ENCODE measurements at places on chromosomes 5 and 9.
A peak's percentile ranks its signal among the peaks of the same experiment; 100 is the strongest.

DNA sequence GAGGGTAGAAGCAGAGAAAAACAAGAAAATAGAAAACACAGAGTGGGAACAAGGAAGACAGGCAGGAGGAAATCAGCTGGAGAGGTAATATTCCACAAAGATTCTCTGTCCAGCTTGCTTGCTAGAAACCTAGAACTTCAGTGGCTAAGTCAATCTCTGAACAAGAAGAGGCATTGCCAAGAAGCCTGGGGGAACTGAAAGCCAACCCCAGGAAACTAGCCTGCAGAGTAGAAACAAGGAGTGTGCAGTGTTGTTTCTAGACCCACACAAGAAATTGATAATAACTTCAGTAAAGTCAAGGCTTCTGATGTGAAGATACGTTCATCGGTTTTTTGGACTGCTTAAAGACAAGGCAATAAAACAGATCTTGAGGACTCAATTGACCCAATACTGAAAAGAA is 234.5 kb upstream of the MAP3K1 start:
- DNase-seq = no peak

DNA sequence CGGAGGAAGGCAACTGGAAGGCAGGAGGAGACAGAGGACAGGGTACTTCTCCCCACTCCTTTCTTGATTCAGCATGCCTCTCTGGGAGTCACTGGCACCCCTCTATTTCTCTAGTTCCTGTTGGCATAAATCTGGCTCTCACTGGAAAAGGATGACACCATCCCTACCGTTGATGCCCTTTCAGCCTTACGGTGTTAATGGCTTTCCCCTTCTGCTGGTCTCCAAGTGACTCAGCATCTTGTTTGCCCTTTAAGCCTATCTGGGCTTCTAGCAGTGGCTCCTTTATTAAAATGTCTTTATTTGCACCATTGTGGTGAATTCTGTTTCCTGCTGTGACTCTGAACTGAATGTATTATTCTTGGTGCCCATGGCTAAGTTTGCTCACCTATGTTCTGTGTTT is 227.3 kb upstream of the GLRA1 start:
- no peak for DNase-seq

DNA sequence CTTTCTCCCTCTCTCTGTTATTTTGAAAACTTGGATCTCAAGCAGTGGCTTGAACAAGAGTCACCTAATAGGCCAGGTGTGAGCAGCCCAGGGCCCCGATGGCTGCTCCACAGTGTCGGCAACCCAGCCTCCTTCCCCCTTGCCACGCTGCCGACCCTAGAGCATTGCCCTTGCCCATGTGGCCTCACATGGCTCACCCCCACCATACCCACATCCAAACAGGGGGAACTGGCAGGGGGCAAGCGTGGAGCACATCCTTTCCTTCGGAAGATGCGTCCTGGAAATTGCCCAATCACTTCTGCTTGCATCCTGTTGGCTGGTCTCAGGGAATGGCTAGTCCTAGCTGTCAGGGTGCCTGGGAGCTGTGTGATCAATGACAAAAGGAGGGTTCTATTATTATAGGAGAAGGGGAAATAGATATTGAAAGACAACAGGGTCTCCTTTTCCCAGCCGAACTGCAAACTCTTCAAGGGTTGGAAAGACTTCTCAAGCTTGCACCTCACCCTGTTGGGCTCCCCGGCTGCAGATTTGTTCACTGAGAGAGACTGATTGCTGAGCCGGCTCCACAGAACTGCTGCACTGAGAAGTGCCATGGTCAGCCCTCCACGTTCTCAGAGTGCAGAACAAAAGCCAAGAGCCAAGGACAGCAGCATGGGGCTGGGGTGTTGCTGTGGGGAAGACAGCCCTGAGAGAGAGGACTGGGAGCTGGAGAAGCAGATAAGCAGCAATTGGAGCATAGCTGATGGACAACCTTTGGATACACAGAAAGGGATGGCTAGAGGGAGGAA is 8.3 kb upstream of the TIFAB start:
- no peak for DNase-seq

DNA sequence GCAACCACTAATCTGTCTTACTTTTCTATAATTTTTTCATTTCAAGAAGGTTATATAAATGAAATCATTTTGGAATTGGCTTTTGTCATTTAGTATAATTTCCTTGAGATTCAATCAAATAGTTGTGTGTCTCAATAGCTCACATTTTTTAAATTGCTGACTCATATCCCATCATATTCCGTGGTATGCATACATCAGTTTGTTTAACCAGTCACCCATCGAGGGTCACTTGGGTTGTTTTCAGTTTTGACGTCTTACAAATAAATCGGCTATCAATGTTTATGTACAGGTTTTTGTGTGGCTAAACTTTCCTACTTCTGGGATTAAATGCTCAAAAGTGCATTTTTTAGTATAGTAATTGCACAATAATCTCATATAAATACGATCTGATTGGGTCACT is 185.5 kb downstream of the TAF11L14 start:
- no peak for DNase-seq

- no peak for DNase-seq
Measured at GRCh38 chr5:35046774-35047173, 975 bp downstream of the AGXT2 start.

DNA sequence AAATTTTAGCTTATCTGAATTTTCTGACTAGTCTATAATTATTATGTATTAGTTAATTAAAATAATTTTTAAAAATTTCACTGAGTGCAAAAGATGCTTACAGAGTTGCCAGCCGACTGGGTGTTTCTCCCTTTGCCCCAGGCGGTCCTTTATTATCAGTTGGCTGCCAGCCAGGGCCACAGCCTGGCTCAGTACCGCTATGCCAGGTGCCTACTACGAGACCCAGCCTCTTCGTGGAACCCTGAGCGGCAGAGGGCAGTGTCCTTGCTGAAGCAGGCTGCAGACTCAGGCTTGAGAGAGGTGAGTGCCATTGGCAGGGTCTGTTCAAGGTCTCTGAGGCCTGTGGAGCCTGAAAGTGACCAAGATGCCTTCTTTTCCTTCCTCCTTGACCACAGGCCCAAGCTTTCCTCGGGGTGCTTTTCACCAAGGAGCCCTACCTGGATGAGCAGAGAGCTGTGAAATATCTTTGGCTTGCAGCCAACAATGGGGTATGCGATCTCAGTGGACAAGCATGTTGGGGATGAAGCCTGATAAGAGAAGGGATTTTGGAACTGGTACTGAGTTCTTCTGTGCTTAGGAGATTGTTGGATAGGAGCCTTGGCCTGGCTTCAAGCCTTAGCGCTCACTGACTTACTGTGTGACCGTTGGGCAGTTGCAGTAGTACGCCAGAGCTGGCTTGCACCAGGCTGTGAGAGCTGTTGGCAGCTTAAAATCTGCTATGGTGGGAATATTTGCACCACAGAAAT is 10.6 kb downstream of the DELE1 start:
- DNase-seq = no peak

DNA sequence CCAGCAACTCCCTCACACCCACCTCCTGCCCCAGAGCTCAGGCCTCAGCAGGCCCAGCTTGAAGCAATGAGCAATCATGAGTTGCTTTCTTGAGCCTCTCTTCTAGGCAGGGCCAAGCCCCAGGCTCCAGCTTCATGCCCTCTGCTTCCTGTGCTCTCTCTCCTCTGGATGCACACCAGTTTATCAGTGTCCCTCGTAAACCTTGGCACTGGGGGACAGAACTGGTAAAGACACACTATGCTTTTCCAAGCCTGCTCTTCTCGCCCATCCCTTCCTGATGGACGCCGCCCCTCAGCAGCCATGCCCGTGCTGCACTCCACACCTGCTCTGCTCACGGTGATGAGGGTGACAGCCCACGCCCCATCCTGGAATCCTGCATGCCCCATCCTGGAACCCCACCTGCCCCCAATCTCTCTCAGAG is 49.4 kb upstream of the ORM1 start:
- no peak for DNase-seq

DNA sequence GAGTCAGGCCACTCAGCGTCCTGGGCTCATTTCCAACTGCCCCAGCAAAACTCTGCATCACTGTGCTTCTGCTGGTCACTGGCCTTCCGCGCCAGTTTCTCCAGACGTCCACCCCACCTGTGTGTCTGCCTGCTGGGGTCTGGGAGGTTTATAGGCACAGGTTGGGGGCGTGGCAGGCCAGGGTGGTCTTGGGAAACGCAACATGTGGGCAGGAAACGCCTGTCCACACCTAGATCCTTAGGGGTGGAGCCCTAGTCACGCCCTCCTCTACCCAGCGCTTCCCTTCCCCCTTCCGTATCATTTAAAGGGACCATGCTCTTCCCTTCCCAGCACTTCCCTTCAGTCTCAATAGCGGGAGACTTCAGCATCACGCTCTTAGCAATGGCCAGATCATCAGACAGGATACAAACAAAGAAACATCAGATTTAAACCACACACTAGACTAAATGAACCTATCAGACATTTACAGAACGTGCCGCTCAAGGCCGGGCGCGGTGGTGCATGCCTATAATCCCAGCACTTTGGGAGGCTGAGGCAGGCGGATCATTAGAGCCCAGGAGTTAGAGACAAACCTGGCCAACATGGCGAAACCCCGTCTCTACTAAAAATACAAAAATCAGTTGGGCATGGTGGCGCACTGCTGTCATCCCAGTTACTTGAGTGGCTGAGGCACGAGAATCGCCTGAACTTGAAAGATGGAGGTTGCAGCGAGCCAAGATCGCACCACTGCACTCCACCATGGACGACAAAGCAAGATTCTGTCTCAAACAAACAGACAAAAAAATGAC is 11.8 kb upstream of the BTNL9 start:
- no peak for DNase-seq

- DNase-seq = peak; percentile 9
Measured at GRCh38 chr5:6448622-6449464, at the start of gene UBE2QL1. TSS of gene UBE2QL1 (plus strand) at chr5:6448859. CDS start at chr5:6448894, 35 bp downstream.

GRCh38 chr5:168659286-168659847 is 80.2 kb upstream of the PANK3 start:
- DNase-seq = no peak

DNA sequence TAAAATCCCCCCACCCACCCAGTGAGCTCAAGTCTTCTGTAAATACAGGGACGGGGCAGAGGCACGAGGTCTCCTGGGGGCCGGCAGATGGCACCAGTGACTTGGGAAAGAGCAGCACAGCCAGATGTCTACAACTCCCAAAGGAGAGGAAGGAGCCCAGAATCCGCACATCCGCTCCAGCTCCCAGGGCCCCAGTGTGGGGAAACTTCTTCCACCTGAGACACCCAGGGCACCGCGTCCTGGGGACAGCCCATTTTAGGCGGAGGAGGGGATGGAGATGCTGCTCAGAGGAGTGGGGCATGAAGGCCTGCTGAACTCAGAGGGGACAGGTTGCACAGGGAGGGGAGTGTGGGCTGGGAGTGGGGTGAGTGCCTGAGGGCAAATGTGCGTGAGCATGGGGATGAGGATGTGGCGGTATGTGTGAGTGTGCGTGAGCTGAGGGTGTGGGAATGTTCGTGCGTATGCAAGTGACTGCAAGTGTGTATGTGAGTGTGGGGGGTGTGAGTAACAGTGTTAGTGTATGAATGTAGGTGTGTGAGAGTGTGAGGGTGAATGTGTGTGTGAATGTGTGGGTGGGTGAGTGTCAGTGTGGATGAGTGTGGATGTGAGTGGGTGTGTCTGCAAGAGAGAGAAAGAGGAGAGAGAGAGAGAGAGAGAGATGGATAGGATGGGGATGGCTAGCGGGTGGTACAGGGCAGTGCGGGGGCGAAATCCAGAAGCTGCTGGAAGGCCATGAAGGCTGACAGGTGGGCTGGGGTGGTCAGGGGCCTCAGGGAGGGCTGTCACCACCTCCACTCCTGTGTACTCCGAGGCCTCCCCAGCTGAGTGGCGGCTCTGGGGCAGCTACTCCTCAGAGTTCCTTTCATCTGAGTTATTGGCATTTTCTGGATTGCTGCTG is 63.5 kb downstream of the DUSP1 start:
- DNase-seq = peak; percentile 77

DNA sequence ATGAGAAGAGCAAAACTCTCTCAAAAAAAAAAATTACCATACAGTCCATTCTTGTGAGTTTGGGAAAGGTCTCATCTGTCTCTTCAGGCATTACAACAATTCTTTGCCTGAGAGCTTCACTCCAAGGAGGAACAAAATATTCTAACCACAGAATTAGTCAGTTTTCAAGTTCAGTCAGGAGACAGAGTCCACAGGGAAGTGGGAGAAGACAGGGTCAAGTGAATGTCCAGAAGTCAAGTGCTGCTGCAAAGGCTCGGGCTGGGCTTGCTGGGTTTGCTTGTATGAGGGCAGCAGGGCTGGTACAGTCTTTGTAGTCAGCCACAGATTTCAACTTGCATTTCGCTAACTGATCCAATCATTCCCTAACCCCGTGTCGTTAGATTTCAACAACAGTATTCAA is 17.6 kb upstream of the HEXB start:
- DNase-seq = no peak

DNA sequence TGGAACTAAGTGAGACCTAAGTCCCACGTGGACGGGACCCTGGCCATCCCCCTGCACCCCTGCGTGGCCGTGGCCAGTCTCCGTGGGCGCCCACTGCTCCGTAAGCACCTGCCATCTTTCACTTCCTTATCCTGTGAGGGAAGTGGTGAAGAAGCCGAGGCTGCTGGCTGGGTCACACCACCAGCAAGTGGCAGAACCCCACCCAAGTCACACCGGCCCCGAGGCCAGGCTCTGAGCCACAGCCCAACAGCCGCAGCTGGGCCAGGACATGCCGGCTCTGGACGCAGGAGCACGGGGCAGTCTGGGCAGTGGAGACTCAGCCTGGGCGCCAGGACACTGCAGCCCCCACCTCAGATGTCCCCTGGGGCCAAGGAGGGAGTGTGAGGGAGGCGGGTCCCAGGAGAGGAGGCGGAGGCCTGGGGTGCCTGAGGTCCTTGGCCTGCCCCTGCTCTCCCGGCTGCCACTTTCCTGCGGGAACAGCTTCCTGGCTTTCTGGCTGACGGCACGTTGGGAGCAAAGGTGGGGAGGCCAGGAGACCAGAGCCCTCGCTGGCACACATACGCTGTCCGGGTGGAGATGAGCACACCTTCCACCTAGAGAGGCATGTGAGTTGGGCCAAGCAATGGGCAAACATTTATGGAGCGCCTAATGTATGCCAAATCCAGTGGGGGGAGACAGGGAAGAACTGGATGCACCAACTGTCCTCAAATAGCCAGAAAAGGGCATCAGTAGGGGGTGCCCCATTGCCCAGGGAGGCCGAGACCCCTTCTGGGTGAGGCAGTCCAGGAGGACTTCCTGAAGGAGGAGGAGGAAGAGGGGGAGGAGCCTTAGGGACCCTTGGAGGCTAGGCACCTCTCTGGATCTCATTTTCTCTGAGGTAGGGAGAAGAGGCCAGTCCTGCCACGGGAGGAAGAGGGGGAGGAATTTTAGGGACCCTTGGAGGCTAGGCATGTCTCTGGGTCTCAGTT is 43.9 kb upstream of the EGFL7 start:
- DNase-seq = no peak

All from lung (tissue), 17 donors.